NCI-H1930 (cell line): ENCODE measurements at places on chromosomes 3 and 15.

- no peak for DNase-seq
These were observed 31.7 kb upstream of the NTRK3 start for GRCh38 chr15:88288206-88288605.

- DNase-seq, result no peak
These were observed 279.4 kb upstream of the TLE3 start for GRCh38 chr15:70376929-70377691.

DNA sequence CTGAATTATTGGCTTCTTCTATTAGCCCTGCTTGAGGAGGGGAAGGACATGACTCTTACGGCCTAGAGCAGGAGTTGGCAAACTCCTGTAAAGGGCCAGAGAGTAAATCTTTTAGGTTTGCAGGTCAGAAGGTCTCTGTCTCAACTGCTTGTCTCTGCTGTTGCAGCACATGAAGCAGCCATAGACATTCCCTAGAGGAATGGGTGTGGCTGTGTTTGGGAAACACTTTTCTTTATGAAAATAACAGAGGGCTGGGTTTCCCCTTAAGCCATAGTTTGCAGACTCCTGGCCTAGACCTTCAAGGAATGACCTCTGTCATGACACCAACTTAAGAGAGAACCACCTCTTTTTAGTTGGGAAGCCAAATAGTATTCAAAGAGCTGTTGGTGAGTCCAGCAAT lies 10.3 kb downstream of the TRAK1 start:
- no peak for DNase-seq

DNA sequence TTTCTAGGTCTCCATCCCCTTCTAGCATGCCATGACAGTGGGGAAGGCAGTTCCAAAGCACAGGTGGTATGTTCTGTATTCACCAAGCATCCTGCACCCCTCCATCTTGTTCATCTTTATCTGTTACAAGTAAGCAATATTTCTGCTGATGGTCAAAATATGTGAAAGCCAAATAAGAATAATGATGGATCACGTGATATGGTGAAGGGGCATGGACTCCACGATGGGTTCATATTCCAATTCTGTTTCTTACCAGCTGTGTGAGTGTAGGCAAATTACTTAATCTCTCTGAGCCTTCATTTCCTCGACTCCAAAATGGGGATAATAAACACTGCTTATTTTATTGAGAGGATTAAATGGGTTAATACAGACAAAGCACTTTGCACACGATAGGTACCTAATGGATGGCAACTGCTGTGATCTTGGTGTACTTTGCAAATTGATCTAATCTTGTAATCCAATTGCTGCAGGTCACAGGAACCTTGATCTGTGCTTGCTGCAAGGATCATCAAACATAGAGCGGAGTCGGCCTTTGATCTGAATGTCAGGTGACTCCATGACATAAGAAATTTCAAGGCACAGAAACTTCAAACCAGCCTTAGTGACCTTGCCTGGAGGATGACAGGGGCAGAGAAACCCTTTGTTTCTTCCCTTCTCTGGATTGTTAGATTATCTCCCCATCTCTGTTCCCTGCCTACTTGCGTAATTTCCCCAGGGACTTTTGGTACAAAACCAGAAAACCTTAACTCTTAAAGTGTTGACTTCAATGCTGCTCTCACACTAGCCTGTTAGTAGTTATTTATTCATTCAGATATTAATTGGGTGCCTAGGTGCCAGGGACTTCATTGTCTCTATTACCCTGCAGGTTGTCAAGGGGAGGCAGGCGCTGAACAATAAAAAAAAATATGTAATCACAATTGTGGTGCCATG lies 25.8 kb downstream of the SIAH2 start:
- no peak for DNase-seq

DNA sequence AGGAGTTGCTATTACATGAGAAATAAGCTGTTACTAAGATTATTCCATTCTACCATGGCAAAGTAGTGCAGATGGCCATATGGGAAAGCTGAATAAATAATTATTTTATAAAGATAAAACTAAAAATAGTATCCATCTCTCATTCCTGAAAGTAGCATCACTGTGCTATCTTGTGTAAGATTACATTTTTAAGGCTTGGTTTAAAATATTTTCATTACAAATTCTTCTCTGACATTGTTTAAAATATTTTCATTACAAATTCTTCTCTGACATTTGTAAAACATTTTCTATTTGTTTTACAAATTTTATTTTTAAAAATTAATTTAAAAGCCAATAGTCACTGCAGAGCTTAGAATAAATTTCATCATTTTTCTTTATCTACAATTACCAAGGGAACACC lies 665.5 kb upstream of the NAALADL2 start:
- no peak for DNase-seq

DNA sequence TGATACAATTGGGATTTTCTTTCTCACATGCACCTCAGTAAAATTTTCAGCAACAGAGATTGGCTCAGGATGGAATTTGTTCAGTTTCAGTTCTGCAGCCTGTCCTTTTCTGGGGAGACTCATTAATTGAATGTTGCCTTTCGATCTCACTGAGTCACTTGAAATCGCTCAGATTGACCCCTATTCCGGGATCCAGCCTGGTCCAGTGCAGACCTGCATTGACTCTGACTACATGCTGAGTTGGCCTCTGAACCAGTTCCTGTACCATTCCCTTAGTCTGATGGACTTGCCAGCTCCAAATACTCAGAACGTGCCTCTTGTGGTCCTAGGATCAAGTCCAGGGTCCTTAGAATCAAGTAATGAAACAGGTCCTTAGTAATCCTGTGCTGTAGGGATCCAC lies 9.4 kb downstream of the IGF1R start:
- DNase-seq, result no peak

GRCh38 chr3:160127308-160127707 lies 97.9 kb upstream of the C3orf80 start:
- DNase-seq, result no peak

- no peak for DNase-seq
These were observed 22.7 kb upstream of the ATP2B2 start for GRCh38 chr3:10528046-10528445.

- no peak for DNase-seq
These were observed 26.4 kb downstream of the RTF1 start for GRCh38 chr15:41443275-41443674.

- DNase-seq, result no peak
These were observed 14.9 kb downstream of the PRKCD start for GRCh38 chr3:53175613-53176540.

DNA sequence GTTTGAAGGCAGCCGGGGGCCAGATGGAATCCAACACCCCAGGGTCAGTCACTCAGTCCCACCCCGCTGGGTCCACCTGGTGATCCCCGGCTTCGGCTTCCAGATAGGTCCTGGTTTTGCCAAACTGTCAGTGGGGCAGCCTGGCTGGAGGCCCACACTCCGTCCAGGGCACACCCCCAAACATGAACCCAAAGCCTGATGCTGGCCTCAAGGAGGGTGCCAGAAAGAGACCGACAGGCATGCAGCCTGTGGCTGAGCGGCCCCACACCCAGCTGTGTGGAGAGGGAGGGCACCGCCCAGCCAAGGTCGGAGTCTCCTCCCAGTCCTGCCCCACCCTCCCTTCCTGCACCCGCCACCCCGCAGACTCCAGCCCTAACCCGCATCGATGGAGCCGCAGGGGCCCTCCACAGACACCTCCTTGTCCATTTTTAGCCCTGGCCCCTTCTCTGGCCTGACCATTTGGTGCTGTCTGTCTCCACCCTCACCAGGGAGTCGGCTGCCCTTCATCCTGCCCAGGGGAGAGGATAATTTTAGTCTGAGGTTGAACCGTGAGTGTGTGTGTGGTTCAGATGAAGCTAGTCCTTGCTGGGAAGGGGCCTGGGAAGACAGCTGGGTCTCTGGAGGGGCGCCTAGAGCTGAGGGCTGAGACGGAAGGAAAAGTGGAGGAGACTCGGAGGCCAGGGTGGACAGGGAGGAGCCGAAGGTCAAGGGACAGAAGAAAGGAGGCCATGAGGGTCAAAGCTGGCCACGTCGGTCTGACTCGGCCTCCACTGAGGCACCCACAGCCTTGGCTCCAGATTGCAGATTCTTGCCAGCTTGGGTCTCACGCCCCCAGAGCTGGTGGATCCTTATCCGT lies 23.1 kb downstream of the TNK2 start:
- no peak for DNase-seq

DNA sequence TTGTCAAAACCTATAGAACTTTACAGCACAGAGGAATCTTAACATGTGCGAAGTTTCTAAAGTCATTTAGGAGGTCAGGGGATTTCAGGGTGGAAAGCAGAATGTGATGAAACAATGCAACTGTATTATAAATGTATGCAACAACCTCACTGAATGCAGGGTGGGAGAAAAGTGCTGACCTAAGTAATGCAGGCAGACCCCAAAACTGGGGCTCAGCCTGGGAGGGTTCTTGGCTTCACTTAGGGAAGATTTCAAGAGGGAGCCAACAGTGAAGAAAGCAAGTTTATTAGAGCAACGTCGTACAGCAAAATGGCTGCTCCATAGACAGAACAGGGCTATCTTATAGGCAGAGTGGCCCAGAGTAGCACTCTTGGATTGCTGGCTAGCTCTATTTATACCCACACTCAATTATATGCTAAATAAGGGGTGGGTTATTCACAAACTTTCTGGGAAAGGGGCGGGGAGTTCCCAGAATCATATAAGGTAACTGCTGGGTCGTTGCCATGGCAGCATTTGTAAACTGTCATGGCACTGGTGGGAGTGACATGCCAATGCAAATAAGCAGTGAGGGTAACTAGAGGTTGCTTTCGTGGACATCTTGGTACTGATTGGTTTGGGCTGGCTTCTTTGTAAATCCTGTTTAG lies 14.2 kb upstream of the CAND2 start:
- DNase-seq, result no peak

DNA sequence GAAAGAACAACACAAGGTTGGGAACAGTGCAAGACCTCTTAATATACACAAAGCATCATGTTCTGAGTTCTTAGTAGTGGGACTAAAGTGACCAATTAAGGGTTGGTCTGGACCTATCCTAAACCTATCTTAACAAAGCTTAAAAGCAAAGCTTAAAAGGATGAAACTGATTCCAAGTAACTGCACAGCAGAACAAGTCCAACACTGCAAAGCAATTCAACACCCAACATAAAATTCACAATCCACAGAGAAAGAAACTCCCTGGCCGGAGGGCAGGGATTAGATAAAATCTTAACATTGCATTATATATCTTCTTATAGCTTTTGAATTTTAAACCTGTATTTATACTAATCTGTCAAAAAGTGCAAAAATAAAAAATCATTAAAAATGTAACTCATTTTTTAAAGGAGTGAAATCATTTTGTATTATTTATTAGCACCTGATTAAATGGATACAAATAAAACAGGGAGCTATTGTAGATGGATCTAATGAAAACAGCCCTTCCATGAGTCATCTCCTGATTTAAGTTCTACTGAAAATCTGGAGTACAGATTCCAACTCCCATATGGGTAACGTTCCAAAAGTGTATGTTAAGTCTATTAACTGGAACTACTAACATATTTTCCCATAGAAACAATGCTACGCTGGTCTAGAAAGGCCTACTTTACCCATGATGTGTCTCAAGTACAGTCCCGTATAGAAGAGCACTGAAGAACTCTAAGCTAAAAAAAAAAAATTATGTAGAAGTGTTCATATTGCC lies 34.9 kb downstream of the PIK3R4 start:
- DNase-seq, result no peak

DNA sequence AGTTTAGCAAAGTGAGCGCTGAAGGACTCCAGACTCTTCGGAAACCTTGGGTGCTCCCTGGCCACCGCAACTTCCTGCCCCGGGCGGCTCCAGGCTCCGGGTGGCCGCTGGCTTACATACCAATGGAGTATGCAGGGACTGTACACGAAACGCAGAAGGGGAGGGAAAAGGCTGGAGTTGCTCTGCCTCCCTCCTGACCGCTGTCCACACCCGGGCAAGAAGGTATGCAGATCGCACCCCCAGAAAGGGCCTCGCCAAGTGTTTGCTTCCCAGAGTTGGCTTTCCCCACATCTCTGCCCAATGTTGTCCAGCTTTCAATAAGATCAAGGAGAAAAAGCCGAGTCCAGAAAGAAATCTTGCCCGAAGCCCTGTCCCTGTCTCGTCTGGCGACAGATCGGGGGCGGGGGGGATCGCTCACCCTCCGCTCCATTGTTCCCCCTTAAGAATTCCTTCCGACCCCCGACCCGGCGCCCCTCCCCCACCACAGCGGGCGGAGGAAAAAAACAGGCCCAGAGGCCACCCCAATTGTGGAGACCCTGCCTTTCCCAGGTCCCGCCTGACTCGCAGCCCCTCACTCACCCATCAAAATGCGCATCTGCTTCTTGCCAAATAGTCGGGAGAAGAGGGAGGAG lies 533 bp downstream of the ARF4 start:
- DNase-seq, result no peak

- DNase-seq, result no peak
These were observed 35.7 kb upstream of the DLG1 start for GRCh38 chr3:197333901-197334639.

GRCh38 chr3:42613462-42613861 lies 13.0 kb downstream of the NKTR start:
- no peak for DNase-seq

DNA sequence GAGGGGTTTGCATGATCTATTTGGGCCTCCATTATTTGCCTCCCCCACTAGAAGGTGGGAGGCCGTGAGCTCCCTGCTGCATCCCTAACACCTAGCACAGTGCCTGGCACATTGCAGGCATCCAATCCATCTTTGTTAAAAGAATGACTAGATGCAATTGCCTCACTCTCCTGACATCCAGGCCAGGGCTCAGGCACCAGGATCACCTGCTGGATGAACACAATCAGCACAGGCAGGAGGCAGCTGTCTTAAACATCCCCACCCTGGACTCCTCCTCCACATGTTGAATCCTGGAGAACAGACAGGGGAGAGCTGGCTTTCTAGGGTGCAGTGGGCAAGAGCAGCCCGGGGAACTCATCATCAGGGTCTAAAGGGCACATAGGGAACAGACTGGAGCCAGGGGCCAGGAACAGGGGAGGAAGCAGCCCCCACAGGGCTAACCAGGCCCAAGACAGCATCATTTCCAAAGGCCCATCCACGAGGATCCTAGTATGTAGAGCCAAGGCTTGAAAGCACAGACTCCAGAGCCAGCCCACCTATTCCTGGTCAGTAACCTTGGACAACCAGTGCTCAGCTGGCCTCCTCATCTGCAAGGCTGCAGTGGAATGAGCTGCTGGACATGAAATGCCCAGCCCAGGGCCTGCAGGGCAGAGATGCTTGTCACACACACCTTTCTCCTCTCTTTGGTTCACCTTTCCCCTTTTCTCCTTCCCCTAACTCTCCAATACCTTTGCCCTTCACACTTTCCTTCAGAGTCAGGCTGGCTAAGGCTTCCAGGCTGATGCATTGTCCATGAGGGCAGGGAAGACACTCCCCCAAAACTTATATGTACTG lies 254.4 kb upstream of the TLE3 start:
- no peak for DNase-seq

DNA sequence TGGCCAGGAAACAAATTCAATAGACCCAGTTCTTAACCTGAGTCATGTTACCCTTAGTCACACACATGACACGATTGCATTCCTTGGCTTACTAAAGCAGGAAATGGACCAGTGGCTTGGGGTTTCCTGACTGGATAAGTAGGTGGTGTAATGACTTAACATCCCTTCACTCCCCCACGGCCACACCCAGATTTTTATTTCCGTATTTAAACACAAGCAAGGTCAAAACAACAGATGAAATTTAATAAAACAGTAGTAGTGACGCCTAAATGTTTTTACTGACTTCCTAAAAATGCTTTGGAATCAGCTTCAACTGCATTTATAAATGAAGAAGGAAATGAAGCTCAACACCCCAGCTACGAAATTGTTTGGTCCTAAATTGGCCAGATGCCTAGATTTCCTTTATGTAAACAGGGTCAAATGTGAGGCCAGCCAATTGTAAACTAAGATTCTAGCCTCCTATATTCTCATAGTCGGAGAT lies 324.3 kb downstream of the CHST2 start:
- no peak for DNase-seq
